ENCODE measurements at places on chromosomes 3 and 15. TPM values are rescaled to one million over a fixed set of nuclear protein-coding genes. Genes with fewer than 3 reads are reported as not detected.

GRCh38 chr15:33405096-33405495, 94.3 kb downstream of the RYR3 start:
- no peak for DNase-seq

DNA sequence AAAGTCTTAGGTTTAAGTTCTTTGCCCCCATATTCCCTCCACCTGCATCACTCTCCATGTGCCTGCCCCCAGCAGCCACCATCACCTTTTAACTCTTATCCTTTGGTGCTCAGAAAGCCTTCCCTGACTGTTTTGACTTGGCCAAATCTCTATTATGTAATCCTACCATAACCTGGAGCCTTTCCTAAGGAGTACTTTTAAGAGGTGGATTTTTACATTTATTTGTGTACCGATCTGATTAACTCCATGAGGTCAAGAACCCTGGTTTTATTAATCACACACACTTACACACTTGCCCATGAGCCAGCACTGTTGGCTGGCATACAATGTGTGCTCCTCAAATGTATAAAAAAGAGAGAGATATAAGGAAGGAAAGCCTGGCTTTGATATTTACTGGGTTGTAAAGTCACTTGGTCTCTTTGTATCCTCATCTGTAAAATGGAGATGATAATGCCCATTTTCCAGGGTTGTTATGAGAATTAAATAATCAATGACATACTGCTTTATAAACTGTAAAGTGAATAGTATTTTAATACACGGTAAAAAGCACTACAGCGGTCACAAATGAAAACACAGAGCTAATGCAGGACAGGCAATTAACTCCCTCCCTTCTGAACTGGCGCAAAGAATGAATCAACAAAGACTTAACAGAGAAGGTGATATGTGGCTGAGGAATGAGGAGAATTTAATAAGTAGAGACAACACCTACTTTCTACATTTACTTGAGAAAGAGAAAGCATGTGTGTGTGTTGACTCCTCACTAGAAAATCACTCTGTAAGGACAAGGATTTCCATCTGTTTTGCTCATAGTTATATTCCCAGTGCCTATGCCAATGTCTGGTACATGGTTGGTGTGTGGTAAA, 45.4 kb downstream of the ATP13A4 start:
- DNase-seq, result no peak

DNA sequence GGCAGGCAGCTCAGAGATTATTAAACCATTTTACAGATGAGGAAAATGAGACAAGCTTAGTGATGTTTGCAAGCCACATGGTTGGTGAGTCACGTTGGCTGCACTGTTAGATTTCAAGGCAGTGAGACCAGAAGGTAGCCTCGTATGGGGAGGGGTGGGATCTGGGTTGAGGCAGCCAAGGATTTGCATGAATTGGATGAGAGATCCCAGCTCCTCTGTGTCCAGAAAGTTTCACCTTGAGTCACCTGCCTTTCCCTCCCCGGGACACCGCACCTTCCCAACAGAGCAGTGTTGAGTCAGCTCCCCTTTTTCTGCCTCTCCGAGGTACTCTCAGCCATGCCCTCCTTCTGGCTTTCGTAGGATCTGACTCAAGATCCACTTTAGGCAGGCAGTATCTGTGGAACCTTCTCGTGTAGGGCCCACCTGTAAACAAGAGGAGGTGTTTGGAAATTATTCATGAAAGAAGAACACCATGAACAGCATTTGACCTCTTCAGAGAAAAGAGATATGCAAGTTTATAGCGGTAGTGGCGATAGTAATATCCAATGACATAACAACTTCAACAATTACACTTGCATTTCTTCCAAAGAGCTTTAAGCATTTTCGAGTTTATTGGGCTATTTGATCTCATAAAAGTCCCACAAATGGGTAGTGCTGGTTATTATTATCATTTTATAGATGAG, 46.8 kb upstream of the VPS8 start:
- DNase-seq, result no peak

GRCh38 chr3:26715431-26715830, 92.9 kb downstream of the LRRC3B start:
- DNase-seq, result no peak

Gene DISP2
- total RNA-seq, result 1.5 TPM

Gene PARP6
- 74.6 TPM for total RNA-seq

Gene PIERCE2
- 2.3 TPM for total RNA-seq

Gene SLC51A
- 3.7 TPM for total RNA-seq

Data from type B pancreatic cell (in vitro differentiated cells).